ENCODE measurements at places on chromosomes 4 and X.

- DNase-seq = no peak
These were observed 114.2 kb downstream of the PALLD start for GRCh38 chr4:168610911-168611530.

- no peak for DNase-seq
These were observed 52.6 kb downstream of the NAF1 start for GRCh38 chr4:163113921-163114713.

DNA sequence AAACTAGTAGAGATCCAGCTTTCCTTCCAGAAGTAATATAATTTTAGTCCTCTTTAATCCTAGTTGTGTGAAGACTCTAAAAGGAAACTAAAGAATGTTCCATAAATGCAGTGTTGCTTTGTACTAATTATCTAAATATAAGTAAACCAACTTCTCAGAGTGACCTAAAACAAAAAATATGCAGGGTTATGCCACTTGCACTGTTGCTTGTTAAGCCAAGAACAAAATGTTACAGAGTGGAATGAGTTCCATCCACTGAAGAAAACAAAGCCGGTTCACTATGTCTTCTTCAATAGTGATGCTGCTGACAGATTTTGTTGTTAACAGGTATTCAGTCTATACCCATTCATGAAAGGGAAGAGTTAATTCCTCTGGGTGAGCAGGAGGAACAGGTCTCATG lies 252.0 kb upstream of the DIAPH2 start:
- DNase-seq = no peak

- DNase-seq = no peak
These were observed 187.0 kb downstream of the AASDH start for GRCh38 chr4:56200275-56200674.

- no peak for DNase-seq
These were observed 2.2 kb downstream of the ZNF185 start for GRCh38 chrX:152899874-152900719.

- no peak for DNase-seq
These were observed 255.5 kb downstream of the BMPR1B start for GRCh38 chr4:95013236-95013635.

GRCh38 chr4:2817701-2818350 lies 24.9 kb downstream of the SH3BP2 start:
- DNase-seq = no peak

- DNase-seq = no peak
These were observed 21.7 kb upstream of the PAQR3 start for GRCh38 chr4:78960926-78961325.

DNA sequence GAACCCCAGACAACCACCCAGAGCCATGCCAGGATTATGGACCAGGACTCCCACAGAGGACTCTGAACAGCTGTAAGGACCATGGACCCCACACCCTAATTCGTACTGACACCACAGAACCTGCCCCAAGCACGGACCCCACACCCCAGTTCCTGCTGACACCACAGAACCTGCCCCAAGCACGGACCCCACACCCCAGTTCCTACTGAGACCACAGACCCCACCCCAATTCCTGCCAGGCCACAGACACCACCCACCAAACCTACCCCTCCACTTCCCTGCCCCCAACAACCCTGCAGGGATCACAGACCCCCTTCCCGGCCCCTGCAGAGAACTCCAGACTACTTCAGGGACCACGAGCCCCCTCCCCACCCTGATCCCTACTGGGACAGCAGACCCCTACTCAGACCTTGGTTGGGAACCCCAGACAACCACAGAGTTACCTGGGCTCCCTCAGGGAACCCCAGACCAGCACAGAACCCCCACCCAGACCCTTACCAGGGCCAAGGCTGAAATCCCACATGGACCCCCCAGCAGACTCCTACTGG lies 1.4 kb upstream of the DHRSX start:
- DNase-seq = no peak

DNA sequence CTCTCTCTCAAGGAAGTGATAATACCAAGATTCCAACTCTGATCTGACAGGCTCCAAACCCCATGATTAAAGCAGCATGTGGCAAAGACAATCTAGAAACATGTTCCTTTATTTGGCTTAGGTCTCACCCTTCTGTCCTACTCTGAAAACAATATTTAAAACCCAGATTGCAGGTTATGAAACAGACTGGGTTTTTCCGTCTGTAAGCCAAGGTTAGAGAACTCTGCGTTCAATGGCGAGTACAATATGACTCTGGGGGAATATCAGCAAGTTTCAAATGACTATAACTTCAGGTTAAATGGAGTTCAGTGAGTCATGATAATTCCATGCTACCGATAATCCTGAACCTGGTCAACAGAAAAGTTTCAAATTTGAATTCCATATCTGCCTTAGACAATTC lies 50.8 kb downstream of the ANAPC10 start:
- no peak for DNase-seq

DNA sequence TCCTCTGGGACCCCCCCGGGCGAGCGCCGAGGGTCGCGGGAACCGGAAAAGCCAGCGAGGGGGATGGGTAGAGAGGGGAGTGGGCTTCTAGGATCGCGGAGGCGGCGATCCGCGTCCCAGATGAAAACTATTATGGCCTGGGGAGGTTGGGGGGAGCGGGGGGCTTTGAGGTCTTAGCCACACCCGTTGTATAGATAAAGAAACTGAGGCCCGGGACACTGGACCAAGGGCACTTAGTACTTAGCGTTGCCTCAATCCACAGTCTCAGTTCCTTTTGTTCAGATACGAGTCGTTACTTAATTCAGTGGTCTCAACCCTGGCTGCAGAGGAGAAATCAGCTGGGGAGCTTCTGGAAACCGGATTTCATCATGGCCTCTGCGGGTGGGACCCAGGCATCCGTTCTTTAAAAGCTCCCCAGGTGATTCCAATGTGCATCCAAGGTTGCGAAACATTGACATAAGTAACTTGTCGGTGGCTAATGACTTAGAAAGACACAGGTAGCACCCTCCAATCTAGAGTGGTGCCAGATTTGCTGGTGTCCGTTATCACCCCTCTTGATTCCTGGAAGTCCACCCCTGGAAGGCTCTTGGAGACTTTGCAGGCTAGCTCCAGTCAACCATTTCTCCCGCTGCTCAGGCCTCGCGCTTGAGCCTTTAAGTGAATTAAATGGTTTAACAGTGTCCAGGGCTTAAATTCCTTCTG lies 90.7 kb downstream of the GEMIN8 start:
- no peak for DNase-seq

DNA sequence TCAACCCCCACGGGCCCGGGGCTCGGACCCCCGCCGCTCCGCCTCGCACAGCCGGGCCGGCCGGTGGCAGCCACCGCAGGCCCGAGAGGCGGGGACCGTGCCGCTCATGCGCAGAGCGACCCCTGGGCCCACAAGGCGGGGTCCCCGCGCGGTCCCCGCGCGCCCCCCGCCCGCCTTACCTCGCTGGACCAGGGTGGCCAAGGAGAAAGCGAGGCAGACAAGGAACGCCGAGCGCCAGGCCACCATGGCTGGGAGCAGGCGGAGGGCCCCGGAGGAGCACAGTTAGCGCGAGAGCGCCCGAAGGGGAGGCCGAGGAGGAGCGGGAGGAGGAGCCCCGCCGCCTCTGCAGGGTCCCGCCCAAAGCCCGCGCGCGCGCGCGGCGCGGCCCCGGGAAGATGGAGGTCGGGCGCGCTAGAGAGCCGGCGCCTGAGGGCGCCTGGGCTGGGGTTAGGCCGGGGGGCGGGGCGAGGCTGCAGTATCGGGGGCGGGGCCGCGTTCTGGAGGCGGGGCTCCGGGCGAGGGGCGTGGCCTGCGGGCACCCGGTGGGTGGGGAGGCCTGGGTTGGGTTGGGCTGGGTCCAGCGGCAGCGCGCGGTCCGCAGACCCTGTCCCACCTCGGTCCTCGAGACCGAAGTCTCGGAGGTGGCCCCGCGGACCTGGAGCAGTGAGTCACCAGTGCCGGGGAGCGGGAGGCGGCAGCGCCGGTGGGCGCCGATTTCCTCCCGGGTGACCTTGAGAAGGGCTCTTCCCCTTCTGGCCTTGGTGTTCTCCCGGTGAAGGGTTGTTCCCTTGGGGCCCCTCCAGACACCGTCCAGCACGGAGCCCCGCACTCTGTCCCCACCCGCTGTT lies at the start of gene CD99L2:
CD99L2 (minus strand) TSS at position 326 of the 848 bp plus-strand sequence; CDS start at position 246, 80 bp downstream.
- DNase-seq = no peak

DNA sequence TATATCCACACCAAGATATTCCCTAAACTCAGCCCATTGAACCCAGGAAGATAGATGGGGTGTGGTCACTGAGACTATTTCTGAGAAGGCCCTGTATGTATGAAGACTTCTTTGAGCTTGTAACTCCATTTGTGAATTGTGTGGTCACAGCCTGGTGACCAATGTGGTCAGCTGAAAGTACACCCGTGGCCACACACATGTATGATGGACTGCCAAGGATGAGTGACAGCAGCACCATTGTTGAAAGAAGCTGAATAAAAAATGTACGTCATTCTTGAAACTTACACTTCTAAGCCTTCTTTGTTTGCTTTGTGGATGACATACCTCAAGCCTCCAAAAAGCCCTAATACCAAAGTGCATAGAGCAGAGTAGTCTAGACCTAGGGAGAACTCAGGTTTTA lies 581.4 kb downstream of the RAB28 start:
- no peak for DNase-seq

- DNase-seq = no peak
These were observed 219.9 kb downstream of the BCOR start for GRCh38 chrX:39877905-39878304.

DNA sequence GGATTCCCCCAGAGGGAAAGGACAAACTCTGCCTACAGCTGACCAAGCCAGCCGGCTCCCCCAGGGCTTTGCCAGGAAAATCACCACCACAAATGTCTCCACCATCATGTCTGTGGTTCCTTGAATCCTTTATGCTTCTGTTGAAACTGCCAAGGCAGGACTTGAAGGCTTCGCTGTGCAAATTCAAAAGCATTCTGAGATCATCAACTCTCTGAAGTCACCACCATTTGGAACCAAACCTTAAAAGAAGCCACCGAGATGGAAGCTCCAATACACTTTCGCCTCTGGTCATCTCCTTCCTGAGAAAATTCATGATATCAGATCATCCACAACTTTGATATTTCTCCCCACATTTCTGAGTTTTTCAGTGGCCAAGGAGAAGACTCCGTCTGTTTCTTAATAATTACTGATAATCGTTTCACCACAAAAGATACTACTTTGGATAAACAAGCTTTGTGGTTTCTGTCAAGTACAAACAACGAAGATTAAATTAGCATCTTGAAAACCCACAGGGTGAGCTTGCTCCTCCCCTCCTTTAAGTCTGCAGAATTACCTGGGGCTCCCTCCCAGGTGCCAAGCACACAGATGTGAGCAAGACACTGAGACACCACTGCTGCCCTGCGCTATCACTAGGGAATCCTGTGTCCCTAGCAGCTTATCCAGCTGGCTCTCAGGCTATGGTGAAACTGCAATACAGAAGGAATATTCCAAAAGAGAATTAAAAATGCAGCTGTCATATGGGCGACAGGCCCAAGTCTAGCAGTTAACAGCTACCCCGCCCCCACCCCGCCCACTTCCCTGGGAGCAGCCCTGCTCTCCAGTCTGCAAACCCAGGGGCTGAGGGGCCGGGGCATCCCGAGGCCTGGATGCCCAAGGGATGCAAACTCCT lies 125.0 kb upstream of the TBL1X start:
- no peak for DNase-seq

DNA sequence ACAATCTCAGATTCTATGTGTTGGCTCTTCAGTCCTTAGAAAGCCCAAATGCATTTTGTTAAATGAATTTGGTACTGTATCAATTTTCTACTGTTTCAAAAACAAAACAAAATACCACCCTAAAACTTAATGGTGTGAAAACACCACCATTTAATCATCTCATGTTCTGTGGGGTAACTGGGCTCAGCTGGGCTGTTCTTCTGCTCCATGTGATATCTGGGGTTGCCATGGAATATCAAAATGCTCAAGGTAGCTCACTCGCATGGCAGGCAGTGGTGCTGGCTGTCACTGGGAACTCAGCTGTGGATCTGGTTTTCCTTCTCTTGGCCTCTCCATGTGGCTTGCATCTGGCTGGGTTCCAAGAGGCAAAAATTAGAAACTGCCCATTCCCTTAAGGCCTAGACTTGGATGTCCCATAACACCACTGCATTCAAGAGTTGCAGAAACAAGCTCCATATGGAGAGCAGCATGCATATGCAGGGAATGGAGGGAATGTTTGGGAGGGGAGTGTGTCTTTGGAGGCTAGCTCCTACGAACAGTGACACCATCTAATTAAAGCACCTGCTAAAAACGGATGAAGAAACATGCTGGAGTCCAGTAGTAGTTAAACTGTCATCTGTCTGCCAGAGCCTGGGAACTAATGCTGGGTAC lies 279.2 kb downstream of the STK32B start:
- no peak for DNase-seq

- no peak for DNase-seq
These were observed 115.3 kb upstream of the ARX start for GRCh38 chrX:25131055-25131454.

DNA sequence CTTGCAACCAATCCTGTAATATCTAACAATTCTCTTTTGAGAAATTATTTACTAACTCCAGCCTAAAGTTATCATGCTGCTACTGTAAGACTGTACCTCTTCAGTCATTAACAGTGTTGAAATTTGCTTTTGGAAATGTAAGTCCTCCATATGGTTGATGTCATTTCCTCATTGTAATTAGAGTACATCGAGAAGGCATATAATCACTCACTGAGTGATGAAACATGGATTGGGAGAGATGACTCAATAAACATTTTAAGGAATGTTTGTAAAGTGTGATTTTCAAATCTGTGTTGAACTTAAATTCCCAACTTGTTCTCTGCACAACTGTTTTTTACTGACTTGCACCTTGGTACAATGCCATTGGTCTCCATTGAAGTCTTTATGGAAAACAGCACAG lies 61.2 kb downstream of the HMGB2 start:
- no peak for DNase-seq

DNA sequence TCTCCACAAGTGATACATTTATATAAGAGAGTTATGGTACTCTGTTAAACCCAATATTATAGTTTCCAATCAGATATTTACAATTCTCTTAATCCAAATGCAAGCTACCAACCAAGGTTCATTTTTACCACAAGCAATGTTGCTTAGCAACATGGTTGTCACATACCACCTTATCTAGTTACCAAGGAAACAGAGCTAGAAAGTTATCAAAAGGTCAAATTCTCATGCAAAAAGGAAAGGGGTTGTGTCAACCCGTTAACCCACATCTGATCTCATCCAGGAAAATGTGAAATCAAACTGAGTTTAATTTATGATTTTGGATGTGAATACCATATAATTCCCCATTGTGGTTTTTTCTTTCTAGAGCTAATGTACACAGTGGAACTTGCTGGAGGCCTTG lies 274.1 kb upstream of the MAGEB2 start:
- no peak for DNase-seq

DNA sequence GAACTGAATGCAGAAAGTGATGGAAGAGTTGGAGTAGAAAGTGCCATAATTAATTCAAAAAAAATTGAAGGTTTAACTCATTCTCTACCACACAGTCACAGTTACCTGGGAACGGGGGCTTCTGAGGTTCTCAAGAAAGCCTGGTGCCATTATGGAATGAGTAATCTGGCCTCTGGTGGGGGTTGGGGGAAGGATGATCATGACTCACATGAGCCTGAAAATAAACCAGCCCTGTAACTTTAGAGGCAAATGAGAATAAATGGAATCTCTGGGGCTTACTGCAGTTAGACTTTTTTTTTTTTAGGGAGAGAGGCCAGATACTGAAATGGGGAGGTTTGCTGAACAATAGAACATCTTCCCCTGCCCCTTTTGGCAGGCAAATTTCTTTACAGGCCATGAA lies 55.3 kb downstream of the SOD3 start:
- DNase-seq = no peak

All from iPS DF 6.9 (cell line).